ENCODE measurements at places on chromosomes 11 and 22.

DNA sequence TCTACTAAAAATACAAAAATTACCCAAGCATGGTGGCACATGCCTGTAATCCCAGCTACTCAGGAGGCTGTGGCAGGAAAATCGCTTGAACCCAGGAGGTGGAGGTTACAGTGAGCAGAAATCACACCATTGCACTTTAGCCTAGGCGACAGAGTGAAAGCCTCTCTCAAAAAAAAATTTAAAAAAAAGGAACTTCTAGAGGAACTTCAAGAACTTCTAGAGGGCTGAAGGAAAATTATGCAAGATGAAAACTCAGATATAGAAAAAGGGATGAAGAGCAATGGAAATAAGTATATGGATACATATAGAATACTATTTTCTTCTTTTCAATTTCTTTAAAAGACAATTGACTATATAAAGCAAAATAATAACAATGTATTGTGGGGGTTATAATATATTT, 51.2 kb upstream of the PRR5 start:
- no peak for DNase-seq

DNA sequence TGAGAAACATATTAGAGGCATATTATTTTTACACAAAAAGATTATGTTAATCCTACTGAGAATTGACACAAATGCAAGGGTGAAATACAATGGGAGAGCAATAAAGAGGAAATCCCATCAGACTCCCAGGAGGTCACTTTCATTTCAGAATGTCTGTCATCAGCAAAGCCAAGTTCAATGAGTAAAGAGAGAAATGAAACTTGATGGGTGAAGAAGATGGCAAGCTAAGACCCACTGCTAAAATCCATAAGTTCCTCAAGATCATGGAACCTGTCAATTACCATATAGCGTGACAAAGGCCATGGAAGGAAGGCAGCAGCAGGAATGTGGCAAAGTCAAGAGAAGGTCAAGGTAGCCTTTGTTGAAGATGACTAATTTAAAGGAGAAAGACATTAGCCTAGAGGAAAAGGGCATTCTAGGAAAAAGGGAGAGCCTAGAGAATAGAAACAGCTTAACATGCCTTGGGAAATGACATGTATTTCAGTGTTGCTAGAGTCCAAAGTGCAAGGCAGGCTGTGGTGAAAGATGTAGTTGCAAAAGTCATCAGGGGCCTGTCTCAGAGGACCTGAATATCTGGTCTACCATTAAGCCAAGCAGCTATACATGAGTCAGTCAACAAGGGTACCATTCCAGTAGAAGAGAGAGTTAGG, 43.1 kb downstream of the FAM168A start:
- no peak for DNase-seq

DNA sequence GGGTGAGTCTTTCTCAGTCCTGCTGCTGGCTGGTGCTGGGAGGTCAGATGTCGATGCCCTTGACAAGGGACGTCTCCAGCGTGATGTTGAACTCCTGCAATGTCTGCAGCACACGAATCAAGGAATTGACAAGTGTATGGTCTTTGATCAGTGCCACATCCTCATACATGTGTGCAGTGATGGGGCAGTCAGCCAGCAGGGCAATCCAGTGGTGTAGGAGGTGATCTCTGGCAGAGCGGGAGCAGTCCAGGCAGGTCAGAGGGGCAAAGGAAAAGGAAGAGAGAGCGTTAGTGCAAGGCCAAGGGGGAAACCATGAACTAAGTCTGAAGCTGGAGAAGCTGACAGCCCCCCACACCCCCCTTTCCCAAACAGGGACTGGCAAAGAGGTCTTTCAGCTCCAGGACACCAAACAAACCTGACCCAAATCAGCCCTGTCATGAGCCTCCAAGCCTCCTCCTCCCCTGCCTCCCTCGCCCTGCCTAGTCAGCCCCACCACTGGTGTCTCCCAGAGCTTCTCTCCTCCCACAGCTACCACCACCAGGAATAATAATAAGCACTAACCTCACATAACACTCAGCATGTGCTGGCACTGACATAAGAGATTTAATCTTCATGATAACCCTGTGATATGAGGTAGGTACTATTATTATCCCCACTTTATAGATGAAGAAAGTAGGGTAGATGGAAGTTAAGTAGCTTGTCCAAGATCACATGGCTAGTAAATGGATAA, 48.4 kb upstream of the SCUBE2 start:
- no peak for DNase-seq

DNA sequence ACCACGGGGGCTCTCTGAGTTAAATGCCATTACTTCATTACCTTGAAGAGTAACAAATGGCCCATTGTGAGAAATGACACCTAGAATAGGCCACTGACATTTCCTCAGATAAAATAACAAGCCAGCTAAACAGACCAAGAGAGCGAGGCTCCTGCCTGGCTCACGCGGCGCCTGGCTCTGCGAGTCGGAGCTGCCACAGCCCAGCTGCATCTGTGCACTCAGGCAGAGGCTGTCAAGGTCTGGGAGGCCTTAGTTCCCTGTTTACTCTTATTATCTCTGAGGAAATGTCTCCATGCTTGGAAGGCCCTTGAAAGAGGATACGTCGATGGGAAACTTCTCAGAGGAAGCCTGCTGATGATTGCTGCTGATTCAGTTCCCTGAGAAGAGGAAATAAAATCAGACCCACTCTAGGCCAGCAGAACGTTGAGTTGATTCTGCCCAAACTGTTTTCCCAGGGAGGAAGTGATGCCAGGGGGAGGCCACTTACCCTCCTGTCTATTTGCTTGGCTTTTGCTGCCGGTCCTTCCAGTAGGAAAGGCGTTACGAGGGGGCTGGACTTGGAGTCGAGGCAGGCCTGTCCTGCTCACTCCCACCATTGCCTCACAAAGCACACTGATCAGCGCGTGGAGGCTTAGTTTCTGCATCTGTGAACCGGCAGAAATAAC, 208.8 kb downstream of the TBC1D22A start:
- no peak for DNase-seq

GRCh38 chr11:61715867-61716266, 35.7 kb downstream of the DAGLA start:
- no peak for DNase-seq

GRCh38 chr22:30607939-30608338, 965 bp downstream of the TCN2 start:
- no peak for DNase-seq

- DNase-seq: no peak
These were observed 545.8 kb downstream of the INSC start for GRCh38 chr11:15660496-15660895.

Data from effector CD4-positive, alpha-beta T cell (primary cell).